Lung (tissue), 17 donors: ENCODE measurements at places on chromosomes 5 and 9. TPM values are rescaled to one million over a fixed set of nuclear protein-coding genes. Genes with fewer than 3 reads are reported as not detected.

GRCh38 chr5:92527311-92528078, 1053.5 kb downstream of the NR2F1-AS1 start:
- DNase-seq, result no peak

DNA sequence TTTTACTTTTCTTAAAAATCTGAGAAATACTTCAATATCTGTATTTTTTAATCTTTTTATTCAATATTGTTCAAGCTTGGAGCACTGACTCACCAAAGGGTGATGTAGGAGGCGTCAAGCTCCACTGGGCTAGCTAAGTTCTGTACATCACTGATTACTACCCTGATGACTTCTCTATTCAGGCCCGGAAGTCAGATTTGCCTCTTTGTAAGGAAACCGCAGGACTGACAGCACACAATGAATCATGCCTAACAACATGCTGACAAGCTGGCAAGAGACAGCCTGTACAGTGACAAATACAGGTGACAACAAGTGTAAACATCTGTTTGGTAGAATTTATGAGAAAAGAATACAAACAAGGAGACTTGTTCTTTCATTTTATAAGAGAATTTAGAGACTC, 627.9 kb upstream of the RORB start:
- DNase-seq, result no peak

- no peak for DNase-seq
These were observed 288.9 kb upstream of the CDH18 start for GRCh38 chr5:20276959-20277263.

DNA sequence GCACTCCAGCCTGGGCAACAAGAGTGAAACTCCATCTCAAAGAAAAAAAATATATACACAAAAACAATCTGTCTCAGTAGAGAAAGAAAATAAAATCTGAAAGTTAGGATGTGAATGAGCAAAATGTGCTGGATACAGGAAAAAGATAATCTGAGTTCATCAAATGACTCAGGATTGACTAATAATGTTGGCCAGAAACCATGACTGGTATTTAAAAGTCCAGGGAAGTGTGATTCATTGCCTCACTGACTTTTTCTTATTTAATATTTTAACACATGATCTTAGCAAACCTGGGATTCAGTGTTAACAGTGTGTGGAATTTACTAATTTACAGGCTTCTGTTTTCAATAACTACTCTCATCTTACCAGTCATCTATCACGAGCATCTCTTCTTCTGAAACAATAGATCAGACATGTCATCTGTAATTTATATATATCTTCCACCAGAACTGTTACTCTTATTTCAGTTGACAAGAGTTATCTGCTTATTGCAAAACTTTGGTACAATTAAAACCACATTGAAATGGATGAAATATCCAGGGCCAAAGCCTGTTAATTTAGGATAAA, 256.7 kb downstream of the CDH12 start:
- no peak for DNase-seq

GRCh38 chr9:120919843-120920805, 6.5 kb downstream of the TRAF1 start:
- no peak for DNase-seq

GRCh38 chr9:127067603-127068220, 54.7 kb downstream of the ANGPTL2 start:
- DNase-seq, result no peak

DNA sequence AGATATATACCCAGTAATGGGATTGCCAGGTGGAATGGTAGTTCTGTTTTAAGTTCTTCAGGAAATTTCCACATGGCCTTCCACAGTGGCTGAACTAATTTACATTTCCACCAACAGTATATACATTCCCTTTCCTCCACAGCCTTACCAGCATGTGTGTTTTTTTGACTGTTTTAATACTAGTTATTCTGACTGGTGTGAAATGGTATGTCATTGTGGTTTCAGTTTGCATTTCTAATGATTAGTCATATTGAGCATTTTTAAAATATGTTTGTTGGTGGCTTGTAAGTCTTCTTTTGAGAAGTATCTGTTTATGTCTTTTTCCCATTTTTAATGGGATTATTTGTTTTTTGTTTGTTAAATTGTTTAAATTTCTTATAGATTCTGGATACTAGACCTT, 208.9 kb downstream of the CFAP90 start:
- DNase-seq, result no peak

DNA sequence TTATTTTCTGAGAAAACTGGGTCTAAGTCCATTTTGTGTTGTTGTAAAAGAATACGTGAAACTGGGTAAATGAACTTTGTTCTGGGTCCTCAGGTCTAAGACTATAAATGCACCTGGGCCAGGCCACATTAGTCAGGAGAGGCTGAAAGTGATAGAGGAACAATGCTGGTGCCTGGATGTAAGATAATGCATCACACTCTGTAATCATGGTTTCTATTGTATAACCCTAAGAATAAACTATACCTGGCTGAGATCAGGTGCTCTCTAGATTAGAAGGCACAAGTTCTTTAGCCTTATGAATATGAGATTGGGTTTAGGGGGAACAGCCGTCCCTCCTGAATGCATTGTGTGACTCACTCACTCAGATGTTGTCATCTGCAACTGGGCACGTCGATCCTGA, 675.5 kb downstream of the HTR1A start:
- no peak for DNase-seq

- peak; percentile 84 for DNase-seq
These were observed 59.8 kb upstream of the POU5F2 start for GRCh38 chr5:93800988-93801811.

DNA sequence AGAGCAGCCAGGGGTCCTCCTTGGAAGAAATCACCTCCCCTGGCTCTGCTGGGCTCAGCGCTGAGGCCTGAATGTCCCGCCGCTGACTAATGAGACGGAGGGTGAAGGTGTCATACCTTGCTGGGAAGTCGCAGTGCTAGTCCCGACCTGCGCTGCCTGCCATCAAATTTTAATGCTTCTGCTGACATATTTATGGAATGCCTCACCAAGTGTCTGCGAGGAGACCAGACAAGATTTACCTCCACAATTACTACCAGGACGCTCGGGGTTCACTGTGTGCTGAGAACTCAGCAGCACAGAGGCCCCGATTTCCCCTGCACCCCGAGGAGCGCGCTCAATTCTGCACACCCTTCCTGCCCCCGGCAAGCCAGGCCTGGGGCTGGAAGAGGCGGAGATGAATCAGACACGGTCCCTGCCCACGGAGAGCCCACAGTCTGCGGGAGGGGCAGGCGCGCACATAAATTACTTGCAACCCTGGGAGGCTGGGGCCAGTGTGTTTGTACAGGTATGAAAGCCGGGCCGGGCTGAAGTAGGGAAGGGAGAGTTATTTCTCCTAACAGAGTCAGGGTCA, 175.2 kb downstream of the PAX5 start:
- DNase-seq, result no peak

DNA sequence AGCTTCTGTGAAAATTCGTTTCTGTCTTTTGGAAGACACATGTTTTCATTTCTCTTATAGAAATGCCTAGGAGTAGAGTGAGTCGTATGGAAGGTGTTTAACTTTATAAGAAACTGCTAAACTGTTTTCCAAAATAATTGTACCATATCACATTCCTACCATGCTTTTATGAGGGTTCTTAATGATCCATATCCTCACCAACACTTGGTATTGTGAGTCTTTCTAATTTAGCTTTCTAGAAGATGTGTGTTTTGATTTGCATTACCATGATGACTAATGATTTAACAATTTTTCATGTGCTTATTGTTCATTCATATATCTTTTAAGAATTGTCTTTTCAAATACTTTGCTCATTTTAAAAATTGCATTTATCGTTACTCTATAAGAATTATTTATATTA, 223.6 kb downstream of the COMMD10 start:
- DNase-seq, result no peak

- DNase-seq, result no peak
These were observed 52.8 kb downstream of the TTC1 start for GRCh38 chr5:160061770-160062169.

DNA sequence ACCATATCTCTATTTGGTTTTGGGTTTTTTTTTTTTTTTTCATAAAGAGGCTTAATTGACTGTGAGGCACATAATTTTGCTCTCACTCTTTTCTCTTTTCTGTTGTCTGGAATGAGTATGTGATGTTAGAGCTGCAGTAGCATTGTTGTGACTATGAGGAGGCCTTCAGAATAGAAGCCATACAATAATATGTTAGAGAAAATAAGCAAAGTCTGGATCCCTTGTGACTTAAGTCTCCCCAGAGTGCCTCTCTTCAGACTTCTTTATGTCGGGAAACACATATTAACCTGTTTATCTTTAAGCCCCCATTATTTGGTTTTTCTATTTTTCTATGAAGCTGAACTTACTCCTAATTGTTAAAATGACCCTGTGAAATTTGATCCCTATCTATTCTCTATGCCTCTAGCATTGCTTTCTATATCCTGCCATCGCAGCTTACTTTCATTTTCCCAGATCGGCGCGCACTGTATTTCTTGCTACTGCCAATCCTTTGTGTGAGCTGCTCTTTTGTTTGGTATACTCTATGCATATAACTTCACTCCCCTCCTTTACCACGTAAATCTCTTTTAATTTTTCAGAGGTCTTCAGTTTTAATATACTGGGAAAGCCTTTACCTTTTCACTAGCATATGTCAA, 372.5 kb upstream of the KCNN2 start:
- DNase-seq, result no peak

GRCh38 chr9:127786773-127787104, 905 bp downstream of the CDK9 start:
- DNase-seq, result no peak

GRCh38 chr5:121429761-121430160, 421.9 kb upstream of the FTMT start:
- DNase-seq, result no peak

GRCh38 chr5:126984632-126985031, 45.7 kb downstream of the MARCHF3 start:
- no peak for DNase-seq

GRCh38 chr5:38827525-38827924, 18.3 kb upstream of the OSMR start:
- DNase-seq, result no peak

SLC46A2 gene
- total RNA-seq, result 0.20 TPM

MRPL50 gene
- 23.0 TPM for total RNA-seq

SOX30 gene
- total RNA-seq, result not detected

CCDC183 gene
- 1.6 TPM for total RNA-seq

MRPL22 gene
- 26.9 TPM for total RNA-seq

KCNMB1 gene
- 5.2 TPM for total RNA-seq

PALM2AKAP2 gene
- total RNA-seq, result 37.7 TPM

SPOCK1 gene
- total RNA-seq, result 0.48 TPM

THG1L gene
- total RNA-seq, result 9.5 TPM
